ENCODE measurements at places on chromosomes 1 and 21.

- DNase-seq, result peak; percentile 2
Measured at GRCh38 chr1:41242342-41243078, 404 bp upstream of the SCMH1 start.

DNA sequence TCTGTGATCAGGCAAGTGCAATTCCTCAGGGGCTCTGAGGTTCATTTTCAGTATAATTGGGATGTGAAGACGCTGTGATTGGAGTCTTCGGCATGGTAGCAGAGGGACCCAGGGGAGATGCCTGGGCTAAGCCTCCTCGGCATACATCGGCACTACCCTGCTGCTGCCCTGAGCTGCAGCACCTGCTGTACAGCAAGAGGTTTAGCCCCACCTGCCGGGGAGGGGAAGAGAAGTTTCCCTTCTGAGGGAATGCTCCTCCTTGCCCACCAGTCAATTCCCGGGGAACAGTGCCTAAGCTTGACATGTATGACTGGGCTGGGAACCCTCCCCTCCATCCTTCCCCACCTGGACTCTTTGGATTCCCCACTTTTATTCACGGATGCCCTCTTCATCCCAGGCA, 24.9 kb downstream of the CNIH3 start:
- no peak for DNase-seq

DNA sequence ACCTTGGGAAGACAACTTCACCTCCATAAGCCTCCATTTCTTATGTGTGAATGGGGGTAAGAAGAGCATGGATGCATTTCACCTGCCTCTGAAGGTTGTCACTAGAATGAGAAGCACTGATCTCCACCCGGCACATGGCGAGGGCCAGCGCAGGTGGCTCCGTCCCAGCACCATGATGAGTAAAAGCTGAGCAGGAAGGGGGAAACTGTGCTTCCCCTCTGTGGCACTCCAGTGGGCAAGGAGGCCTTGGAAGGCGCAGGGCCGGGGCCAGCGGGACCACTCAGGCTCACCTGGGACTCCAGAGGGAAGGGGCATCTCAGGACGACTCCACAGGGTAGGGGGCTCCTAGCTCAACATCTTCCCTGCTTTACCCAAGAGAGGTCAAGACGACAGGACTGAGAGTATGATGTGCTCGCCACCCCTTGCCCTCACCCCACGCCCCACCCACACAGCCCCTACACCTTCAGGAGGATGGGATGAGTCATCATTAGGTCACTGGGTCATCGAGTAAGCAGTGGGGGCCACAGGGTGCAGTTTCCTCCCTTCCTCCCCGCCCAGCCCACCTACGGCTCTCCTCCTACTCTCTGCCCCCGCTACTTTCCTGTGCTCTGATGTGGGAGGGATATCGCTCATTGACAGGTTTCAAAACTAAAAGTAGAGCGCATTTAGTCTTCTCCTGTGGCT, 112.1 kb downstream of the HIVEP3 start:
- no peak for DNase-seq

- DNase-seq, result no peak
Measured at GRCh38 chr21:35028451-35028978, 20.6 kb downstream of the RUNX1 start.

DNA sequence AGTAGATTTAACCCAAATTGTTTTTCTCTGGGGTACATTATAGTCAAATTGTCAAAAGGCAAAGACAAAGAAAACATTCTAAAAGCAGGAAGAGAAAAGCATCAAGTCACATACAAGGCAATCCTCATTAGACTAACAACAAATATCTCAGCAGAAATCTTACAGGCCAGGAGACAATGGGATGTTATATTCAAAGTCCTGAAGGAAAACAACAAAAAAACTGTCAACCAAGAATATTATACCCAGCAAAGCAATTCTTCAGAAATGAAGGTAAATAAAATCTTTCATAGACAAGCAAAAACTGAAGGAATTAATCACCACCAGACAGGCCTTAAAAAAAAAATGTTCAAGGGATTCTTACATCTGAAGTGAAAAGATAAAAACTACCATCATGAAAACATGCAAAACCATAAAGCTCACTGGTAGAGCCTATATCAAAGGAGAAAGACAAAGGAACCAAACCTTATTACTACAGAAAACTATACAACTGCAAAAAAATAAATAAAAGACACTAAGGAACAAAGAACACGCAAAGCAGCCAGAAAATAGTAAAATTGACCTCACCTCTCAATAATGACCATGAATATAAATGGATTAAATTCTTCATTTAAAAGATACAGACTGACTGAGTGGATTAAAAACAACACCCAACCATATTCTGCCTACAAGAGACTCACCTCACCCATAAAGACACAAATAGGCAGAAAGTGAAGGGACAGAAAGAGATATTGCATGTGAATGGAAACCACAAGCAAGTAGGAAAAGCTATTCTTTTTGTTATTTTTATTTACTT, 113.8 kb upstream of the ZC3H11B start:
- DNase-seq, result no peak

GRCh38 chr1:7561331-7561921, 209.7 kb upstream of the VAMP3 start:
- DNase-seq, result no peak

DNA sequence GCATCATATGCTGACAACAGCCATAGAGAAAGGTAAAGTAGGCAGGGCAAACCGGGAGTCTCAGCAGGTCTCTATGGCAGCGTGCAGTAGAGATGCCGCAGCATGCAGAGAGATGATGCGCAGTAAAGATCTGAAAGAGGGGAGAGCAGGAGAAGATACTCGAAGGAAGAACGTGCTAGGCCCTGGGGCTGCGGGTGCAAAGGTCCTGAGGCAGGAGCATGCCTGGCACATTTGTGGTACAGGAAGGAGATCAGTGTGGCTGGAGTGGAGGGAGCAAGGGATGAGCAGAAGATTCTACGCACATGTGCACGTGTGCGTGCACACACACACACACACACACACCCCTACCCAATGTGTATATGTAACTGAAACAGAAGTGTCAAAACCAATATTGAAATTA, 45.0 kb downstream of the ARHGEF10L start:
- no peak for DNase-seq

DNA sequence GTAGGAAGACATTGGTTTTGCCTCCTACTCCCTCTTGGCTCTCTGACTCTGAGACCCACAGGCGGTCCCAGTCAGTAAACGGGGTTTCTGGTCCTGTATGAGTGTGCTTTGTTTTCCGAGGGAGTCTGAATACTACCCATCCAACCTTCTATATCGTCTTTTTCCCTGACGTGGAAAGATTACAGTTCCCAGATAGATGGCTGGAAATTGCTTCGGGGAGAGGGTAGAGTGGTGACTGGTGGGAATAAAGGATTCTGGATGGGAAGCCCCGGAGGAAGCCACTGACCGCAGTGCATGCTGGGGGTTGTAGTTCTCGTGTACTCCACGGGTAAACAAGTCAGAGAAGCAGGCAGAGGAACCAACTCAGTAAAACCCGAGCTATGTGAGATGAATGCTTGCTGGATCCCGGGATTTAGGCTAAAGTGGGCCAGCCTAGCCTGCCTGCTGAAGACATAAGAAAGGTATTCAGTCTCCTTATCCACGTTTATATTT, 66.2 kb upstream of the IRF2BP2 start:
- peak; percentile 39 for DNase-seq

DNA sequence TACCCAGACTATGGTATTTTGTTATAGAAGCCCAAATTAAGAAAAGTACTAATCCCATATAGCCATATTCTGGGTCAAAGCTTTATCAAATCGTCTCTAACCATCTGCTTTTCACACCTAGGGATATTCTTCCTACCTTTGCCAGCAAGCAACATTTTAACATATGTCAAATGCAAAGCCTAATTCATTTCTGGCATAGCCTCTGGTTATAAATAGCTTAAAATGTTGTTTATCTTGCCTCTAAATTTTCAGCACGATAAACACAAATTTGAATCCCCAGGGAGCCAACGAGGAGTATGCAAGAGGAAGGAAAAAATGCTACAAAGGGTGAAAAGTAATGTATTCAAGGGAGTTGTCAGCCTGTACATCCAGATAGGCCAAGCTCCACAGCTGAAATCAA, 357.2 kb downstream of the KCNH1 start:
- no peak for DNase-seq

DNA sequence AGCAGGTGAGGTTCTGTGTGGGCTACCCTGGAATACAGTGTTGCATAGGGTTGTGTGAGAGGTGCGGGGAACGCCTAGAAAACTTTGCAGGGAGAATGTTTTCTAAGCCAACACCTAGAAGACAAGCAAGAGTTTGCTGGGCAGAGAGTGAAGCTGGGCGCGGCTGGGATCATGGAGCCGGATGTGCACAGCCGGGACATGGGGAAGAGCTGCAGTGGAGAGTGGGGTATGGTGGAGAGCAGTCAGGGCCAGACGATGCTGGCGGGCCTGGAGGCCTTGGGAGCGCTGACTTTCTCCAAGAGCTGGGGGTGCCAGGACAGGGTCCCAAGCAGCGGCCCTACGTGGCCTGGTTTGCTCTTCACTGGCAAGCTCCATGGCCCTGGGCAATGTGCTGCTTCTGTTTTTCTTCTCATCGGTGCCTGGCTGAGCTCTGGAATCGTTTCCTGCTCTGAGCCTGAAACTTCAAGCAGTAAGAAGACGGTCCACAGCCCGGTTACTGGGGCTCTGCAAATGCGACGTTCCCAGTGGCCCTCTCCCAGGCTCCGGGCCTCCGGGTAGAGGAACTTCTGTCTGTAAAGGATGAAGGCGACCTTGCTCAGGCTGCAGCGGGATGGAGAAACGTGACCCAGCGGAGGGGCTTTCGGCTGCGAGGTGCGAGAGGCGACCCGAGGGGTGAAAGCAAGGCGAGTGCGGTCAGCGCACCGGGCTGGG, 51.9 kb upstream of the CD34 start:
- DNase-seq, result no peak

GRCh38 chr1:20590306-20590777, 1.4 kb downstream of the CDA start:
- no peak for DNase-seq

DNA sequence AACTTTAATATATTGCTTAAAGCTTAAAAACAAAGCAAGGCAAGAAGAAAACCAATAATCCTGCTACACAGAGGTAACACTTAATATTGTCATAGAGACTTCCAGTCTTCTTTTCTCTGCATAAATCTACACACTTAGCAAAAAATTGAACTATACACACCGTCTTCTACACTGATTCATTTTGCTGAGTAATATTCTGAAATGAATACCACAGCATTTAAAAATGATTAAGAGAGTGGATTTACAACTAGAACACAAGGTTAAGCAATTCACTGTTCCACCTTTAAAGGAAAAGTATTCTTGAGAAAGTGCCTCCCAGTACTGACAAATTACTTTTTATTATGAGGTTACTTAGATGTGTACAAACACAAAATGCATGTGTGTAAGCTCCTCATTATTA, 22.2 kb upstream of the ITPKB start:
- no peak for DNase-seq

All from T-helper 9 cell (primary cell).